Skeletal muscle cell (primary cell): ENCODE measurements at places on chromosomes 2 and 18.

- no peak for DNase-seq
These were observed 395.6 kb downstream of the ARHGAP15 start for GRCh38 chr2:143524559-143525401.

DNA sequence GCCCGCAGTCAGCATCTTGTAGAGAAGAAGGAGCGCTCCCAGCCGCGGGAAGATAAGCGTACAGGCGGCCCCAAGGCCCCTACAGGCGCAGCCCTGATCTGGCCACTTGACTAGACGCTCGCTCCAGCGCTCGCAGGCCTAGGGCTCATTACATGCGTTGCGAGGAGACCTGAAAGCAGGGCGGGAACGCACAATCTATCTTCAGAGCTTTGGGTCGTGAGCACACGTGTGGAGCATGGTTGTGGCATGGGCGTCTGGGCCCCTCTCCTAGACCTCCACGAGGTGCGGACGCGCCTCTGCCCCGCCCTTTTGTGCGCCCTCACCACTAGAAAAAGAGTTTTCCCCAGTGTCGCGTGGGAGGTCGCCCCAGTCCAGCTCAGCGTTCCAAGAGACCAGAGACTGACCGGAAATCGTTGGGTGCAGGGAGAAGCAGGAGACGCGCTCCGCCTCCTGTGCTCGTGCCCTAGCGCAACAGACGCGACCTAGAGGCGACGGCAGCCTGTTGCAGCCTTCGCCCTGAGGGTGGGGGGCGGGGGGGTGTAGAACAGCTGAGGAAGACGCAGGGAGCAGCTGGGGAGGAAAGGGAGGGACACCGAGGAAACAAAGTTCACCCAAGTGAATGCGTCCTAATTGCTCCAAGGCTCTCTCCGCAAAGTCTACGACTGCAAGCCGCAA lies 12.6 kb downstream of the NR4A2 start:
- DNase-seq: no peak

GRCh38 chr2:70922235-70923234 lies 13.2 kb upstream of the ATP6V1B1 start:
- no peak for DNase-seq

- peak; percentile 53 for DNase-seq
These were observed at the start of gene HES6 for GRCh38 chr2:238239863-238240756. TSS of gene HES6 (minus strand) at chr2:238240038. CDS start at chr2:238239905, 133 bp downstream.

GRCh38 chr2:71683070-71683469 lies 229.7 kb downstream of the DYSF start:
- no peak for DNase-seq

GRCh38 chr18:51107082-51107481 lies 77.1 kb downstream of the SMAD4 start:
- DNase-seq: no peak
